ENCODE measurements at places on chromosomes 11 and 22.
A peak's percentile ranks its signal among the peaks of the same experiment; 100 is the strongest.

- DNase-seq, result no peak
These were observed 15.7 kb upstream of the PAX6 start for GRCh38 chr11:31826536-31827438.

DNA sequence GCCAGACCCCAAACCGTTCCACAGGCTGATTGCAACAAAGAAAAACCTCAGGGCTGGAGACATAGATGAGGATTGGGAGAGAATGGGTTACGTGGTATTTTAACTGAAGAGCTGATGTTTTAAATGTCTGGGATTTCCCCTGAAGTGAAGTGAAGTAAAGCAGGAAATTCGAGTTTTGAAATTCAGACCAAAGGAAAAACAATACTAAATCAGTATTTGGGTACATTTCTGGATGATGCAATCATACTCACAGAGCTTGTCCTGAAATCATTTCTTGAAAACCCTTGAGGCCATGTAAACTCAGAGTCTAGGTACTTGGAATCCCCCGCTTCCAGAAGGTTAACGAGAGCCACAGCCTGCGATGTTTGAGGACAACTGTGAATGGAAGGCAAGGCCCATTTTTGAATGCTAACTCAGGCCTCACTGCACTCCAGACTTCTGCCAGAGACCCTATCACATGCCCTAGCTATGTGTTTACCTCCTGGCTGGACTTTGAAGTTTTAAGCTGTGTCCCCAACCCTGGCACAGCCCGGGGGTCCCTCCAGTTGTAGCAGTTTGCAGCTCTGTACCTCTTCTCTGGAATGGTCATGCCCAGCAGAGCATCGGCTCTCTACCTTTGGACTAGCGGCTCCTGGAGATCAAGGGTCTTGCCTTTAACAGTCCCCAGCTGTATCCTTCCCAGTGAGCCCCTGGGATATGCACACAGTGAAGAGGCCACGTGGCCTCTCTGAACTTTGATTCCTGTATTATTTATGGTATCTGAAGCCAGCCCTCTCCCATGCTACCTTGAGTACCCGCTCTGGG lies 5.4 kb upstream of the FTH1 start:
- DNase-seq, result peak; percentile 87

- DNase-seq, result no peak
These were observed 9.6 kb downstream of the CYB561A3 start for GRCh38 chr11:61352038-61352437.

DNA sequence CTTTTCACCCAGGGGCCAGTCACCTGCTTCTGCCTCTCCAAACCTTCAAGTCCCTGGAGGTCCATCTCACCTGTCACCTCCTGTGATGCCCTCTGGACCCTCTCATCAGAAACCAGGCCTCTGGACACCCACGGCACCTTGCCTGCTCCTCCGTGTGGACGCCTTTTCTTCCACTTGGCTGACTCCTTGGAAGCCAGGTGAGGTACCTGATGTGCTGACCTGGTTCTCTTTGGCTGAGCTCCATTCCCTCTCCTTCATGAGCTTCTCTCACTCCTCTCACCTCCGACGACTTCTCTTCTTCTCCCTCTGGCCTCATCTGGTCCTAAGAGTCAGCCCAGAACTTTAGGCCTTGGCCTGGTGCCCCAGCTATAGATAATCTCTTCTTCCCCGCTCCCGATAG lies 99.3 kb downstream of the CEP164 start:
- no peak for DNase-seq

- no peak for DNase-seq
These were observed 55.2 kb downstream of the PICALM start for GRCh38 chr11:86013713-86014112.

GRCh38 chr11:97888641-97889040 lies 1132.1 kb upstream of the CNTN5 start:
- no peak for DNase-seq

DNA sequence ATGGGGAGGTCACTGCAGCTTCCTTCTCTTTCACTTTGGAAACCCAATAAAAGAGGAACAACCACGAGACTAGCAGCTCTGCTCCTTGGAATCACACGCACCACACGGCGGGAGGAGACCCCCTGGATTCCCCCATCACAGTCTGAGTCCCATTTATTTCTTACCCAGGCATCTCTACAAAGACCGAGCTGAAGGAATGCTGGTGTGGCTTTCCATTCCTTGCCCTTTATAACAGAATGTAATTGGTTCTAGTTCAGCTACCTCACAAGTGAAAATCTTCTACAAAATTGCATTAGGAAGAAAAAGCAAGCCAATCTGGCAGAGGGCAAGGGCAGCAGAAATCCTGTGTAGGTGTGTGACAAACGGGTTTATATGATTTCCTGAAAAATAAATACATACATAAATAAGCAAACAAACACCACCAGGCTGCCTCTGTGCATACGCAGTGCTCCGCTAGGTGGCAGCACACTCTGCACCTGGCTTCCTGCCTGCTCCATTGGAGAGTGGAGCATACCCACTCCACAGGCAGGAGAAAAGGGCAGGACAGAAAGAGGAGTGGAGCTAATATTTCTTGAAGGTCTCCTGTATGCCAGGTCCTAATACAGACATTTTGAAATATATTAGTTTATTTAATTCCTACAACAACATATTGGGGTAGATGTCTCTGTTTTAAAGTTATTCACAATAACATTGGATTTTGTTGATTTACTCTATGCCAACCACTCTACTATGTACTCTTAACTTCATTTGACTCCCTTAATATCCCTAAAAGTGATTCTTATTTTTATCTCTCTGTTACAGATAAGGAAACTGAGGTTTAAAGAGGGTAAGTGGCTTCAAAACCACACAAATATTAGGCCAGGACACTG lies 673.1 kb downstream of the KCNA4 start:
- peak; percentile 36 for DNase-seq

DNA sequence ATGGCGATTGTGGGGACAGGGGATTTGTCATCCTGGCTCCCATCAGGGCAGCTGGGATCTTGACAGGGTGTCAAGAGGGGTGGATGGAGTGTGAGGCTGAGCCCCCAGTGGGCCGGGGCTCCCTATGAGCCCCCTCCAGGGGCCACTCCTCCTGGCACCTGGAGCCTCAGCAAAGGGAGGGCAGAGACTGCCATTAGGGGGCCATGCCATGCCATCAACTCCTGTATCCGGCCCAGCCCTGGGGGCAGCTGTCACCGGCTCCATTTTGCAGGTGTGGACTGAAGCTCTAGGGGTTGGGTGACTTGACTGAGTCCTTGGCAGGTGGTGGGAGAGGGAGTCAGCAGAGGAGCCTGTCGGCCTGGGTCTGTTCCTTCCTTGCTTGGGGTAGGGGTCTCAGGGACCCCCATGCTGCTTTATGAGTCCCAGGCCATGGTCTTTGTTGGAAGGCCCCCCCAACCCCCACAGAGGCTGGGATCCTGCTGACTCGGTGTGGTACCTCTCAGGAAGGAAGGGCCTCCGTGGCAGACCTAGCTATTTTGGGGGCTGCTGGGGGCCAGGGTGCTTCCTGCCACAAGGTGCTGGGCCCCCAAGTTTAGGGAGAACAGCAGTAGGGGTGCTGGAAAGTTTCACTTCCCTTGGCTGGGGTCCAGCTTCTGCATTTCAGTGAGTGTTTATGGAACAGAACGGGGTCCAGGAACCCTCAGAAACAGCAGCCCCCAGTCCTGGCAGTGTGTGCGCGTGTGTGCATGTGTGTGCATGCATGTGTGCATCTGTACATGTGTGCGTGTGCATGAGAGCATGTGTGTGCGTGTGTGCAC lies 1.5 kb downstream of the ACY3 start:
- DNase-seq, result no peak

DNA sequence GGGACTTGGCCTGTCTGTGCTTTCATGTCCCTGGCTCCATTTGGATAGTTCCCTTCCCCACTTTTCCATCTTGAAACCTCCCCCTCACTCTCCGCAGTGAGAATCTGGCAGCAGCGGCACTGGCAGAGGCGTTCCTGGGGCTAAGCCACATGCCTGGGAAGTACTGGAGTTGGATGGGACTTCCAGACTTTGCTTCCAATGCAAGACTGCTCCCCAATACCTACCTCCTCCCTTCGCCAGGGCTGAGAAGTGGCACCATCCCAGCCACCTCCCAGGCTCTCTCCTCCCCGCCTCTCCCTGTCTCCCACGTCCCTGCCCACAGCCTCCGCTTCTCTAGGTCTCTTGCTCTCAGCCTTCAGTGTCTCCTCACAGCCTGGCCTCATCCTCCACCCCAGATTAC lies 16.6 kb downstream of the TST start:
- DNase-seq, result no peak

GRCh38 chr11:66850235-66850587 lies 6.7 kb upstream of the LRFN4 start:
- no peak for DNase-seq

GRCh38 chr11:130118636-130119387 lies 40.8 kb upstream of the ST14 start:
- no peak for DNase-seq

DNA sequence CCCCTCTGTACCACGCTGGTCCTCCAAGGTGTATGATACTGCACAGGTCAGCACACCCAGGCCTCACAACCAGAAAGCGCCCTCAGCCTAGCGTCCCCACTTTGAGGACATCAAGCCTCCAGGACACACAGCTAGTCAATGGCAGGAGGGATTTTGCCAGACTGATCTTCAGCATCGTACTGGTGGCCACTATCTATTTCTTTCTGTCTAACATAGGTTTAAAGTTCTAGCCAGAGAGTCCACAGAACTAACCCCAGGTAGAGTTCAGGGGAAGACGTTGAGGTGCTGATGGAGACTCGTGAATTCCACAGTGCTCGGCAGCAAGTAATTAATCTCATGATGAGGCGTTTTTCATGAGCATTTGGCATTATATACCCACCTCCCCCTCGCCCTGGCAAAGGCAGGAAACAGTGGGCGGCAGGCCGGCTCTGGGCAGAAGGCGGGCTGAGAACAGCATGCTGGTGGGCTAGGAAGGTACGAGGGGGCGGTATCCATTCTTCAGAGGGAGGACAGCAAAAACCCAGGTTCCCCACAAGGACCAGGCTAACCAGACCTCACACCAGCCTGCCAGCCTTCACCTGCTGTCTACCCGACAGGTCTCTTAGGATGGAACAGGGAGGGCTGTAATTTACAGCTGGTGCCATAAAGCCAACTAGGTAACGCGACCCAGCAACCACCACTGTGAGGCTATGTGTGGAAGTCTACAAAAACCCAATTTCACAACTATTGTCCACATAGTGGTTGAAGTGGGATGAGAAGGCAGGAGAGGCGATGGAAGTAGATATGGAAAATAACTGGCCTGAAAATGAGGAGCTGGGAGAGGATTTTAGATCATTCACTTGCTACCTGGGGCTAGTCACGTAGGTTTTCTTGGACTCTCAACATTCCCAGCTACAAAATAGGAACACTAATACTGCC lies 18.5 kb downstream of the MYH9 start:
- peak; percentile 29 for DNase-seq

GRCh38 chr11:66787934-66788758 lies 55.1 kb upstream of the RCE1 start:
- DNase-seq, result no peak

DNA sequence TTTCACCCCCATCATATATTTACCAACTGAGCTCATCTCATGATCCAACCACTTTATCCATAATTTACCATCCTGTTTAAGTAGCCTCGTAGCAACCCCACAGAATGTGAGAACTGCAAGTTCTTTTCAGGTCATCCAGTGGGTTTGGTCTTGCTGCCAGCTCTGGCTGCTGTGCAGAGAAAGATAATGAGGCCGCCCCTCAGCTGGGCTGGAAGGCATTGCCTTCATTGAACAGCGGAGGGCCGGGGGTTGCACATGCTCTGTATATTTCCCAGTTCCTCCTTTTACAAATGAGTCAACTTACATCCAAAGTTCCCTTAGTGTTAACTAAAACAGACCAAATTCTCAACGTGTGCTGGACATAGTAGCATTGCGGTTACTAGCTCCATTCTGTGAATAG lies 96.7 kb downstream of the SYN3 start:
- no peak for DNase-seq

DNA sequence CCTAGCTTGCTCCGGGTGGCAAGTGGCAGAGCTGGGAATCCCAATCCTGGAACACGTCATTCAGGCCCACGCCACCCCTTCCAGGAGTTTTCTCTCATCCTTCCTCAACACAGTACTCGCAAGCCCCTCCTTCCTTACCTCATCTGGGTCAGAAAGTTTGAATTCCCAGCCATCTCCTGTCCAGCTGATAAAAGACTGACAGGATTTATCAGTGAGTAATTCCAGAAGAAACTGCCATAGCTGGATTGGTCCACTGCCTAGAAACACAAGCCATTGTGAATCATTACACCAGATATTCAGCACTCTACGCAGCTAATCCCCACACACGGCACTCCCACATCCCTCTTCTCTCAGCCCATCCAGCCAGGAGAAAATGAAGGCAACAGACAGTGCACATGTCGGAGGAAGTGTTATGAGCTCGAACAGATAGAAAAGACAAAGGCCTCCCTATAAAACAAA lies 124.0 kb downstream of the ETS1 start:
- DNase-seq, result peak; percentile 92

DNA sequence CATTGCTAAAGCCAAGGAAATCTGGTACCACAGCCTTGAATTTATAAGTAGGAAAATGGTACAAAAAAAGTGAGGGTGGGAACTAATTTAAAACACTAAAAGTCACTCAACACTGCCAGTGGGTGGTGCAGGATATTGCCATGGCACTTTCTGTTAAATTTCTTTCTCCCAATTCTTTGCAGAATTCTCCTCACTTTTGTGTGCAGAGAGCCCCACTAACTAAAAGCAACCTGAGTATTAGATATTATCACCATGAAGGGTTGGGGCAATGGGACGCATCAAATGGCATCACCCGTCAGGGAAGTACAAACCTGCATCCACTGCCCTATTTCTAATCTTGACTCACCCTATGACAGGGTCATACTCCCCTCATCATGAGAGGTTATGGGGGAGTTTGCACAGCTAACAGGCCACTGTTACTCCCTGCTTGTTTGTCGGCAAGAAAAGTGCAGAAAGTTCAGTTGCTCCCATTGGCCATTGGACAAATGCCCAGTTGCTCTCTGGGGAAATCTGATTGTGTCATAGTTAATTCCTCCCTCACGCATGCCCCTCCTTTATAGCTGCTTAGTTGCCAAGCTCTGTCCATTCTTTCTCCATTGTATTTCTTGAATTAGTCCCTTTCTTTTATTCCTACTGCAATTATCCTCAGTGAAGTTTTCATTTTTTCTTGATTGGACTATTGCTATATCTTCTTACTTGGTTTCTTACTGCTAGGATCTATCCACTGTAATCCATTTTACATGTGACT lies 93.8 kb upstream of the BLID start:
- DNase-seq, result peak; percentile 89

DNA sequence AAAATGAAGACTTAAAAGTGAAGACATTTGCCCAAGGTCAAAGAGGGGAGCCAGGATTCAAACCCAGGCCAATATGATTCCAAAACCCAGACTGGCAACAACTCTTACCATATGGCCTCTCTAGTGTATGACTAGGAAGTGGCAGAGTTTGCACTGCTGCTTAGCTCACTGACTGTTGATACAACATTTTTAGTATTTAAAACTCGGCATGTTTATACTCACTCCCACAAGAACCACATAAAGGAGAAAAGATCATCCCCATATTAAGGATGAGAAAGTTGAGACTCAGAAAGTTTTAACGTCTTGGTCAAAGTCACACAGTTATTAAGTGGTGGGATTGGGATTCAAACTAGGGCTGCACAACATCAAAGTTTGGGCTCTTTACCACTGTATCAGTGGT lies 81.7 kb downstream of the CCDC34 start:
- DNase-seq, result no peak

GRCh38 chr11:69821511-69822040 lies 2.4 kb upstream of the FGF3 start:
- DNase-seq, result no peak

- no peak for DNase-seq
These were observed 12.7 kb upstream of the MIEF1 start for GRCh38 chr22:39489094-39490068.

Data from astrocyte of the spinal cord (primary cell).